SK-MEL-5 (cell line): ENCODE measurements at places on chromosomes 16 and 17. TPM values are rescaled to one million over a fixed set of nuclear protein-coding genes. Genes with fewer than 3 reads are reported as not detected.

Gene NXN
- 12.4 and 15.8 TPM in 2 replicates for total RNA-seq

Gene MIF4GD
- total RNA-seq: 20.8 and 22.9 TPM in 2 replicates

Gene SGCA
- not detected in 2 replicates for total RNA-seq

Gene CFDP1
- total RNA-seq: 24.8 and 25.1 TPM in 2 replicates

Gene DCTPP1
- total RNA-seq: 11.9 and 21.7 TPM in 2 replicates

Gene STX8
- 128 and 138 TPM in 2 replicates for total RNA-seq

Gene KRTAP3-1
- not detected in 2 replicates for total RNA-seq

Gene GNGT2
- not detected in 2 replicates for total RNA-seq

Gene SLC6A2
- total RNA-seq: not detected in 2 replicates

Gene HNF1B
- not detected in 2 replicates for total RNA-seq

Gene TOX3
- total RNA-seq: not detected in 2 replicates

Gene TSPAN10
- total RNA-seq: 70.6 and 85.2 TPM in 2 replicates

Gene FASN
- 147 and 184 TPM in 2 replicates for total RNA-seq

Gene NLRC3
- not detected in 2 replicates for total RNA-seq

Gene OTOP2
- total RNA-seq: not detected in 2 replicates

Gene KRT33A
- total RNA-seq: not detected in 2 replicates

Gene TBX6
- 0.08 and 0.24 TPM in 2 replicates for total RNA-seq

Gene ELMO3
- total RNA-seq: 0.61 and 0.90 TPM in 2 replicates

Gene UBALD1
- 13.1 and 14.5 TPM in 2 replicates for total RNA-seq

Gene CTNS
- 44.0 and 46.7 TPM in 2 replicates for total RNA-seq

Gene KRTAP2-1
- total RNA-seq: not detected in 2 replicates

Gene PLA2G10
- not detected in 2 replicates for total RNA-seq

Gene TBC1D10B
- 12.6 and 14.6 TPM in 2 replicates for total RNA-seq

Gene PPY
- 1.3 TPM in 1 of 2 replicates, not detected in the other for total RNA-seq
